Stimulated activated CD4-positive, alpha-beta T cell treated with anti-CD3 and anti-CD28 coated beads, Interleukin-12 subunit alpha, Interleukin-12 subunit beta, amount 100 ng/mL, for 48 hours (primary cell): ENCODE measurements at places on chromosomes 6 and 20.

DNA sequence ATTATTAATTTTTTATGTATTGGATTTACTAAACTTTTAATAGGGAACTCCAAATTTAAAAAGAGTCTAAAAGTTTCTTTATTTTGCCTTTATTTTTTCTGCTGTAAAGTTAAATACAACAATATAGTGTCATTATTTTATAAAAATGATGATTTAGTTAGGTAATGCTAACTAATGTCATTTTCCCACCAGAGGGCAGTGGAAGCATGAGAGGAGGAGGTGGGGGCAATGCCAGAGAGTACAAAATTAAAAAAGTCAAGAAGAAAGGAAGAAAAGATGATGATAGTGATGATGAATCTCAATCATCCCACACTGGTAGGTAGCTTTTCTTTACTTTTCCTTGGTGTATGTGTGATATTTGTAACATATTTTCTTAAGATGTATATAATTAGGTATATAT is 20.2 kb upstream of the FHL5 start:
- no peak for DNase-seq

DNA sequence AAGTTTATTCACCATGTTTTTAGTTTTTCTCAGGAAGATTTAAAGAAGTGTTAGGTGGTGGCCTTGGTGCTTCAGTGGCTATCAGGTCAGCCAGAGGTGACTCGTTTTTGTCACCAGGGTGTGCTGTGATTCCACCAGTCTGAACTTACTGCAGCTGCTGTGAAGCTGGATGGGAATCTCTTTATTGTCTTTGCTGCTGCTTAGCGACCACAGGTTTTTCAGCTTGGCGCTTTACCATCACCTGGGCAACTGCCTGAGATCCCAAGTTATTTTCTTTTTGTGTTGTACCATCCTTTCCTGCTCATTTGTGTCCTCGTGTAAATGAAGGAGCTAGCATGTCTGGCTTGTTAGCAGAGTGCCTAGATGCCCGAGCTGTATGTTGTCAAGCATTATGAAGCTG is 146.9 kb downstream of the MACROD2 start:
- no peak for DNase-seq

- no peak for DNase-seq
These were observed 94.0 kb upstream of the RALGAPA2 start for GRCh38 chr20:20806121-20807095.

GRCh38 chr6:169342710-169343109 is 89.1 kb upstream of the THBS2 start:
- DNase-seq: no peak

DNA sequence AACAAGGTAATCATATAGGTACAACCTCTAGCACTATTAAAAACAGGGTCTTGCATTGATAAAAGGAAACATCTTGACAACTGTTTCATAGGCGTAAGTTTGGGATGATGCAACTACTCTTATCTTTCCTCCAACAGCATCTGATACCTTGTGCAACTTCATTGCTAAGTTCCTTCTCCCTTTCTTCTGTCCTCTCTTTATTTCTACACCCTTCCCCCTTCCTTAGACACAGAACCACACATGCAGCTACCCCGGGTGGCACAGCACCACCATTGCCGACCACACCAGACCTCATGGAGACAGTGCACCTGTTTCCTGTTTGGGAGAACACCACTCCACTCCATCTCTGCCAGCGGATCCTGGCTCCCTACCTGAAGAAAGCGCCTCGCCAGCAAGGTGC is 14.4 kb downstream of the MYB start:
- DNase-seq: no peak

DNA sequence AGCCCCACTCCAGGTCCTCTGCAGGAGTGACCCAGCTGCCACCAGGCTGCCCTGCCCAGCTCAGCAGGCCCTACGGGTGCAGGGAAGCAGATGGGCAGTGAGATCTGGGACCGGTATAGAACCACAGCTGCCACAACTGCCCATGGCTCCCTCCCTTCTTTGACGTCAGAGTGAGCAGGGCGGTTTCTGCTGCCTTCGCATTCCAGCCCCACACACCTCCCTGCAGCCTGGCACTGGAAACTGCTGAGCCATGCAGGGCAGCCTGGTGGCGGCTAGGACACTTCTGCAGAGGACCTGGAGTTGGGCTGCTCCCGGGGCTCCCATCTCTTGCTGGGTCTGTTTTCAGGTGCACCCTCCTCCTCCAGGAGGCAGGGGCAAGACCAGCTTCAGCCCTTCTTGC is 101.6 kb upstream of the CD93 start:
- DNase-seq: no peak

- DNase-seq: no peak
These were observed 133.6 kb downstream of the LMBRD1 start for GRCh38 chr6:69663215-69663614.

DNA sequence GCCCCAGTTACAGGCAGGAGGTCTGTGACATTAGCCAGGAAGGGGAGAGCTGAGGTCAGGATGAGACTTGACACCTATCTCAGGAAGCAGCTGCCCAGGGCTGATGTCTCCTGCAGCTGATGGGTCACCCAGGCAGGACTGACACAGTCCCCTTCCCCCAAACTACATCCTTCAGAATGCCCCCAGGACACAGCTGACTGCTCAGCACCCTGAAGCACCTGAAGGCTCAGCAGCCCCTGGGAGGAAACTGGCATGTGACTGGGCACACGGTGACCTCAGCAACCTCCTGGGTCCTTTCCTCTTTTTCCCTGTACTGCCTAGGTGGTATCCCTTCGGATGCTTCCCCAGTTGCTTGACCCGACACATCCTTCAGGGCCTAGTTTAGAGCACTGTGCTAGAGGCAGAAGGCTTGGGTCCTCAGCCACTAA is 1.9 kb downstream of the SDC4 start:
- no peak for DNase-seq

GRCh38 chr6:88238065-88238464 is 71.9 kb upstream of the CNR1 start:
- DNase-seq: no peak

- DNase-seq: no peak
These were observed 407.8 kb downstream of the CBLN4 start for GRCh38 chr20:55597526-55597925.

GRCh38 chr20:33162753-33163152 is 5.2 kb upstream of the BPIFA2 start:
- no peak for DNase-seq

DNA sequence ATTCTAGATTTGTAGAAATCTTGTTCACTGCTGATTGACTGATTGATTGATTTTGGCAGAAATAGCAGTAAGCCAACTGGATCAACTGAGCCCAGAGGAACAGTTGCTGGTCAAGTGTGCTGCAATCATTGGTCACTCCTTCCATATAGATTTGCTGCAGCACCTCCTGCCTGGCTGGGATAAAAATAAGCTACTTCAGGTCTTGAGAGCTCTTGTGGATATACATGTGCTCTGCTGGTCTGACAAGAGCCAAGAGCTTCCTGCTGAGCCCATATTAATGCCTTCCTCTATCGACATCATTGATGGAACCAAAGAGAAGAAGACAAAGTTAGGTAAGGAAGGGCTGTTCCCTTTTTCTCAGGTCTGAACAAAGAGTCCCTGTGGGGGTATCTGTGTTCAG is 31.2 kb downstream of the TREML1 start:
- no peak for DNase-seq

- no peak for DNase-seq
These were observed 568.4 kb upstream of the MAP3K7 start for GRCh38 chr6:91155129-91155785.

DNA sequence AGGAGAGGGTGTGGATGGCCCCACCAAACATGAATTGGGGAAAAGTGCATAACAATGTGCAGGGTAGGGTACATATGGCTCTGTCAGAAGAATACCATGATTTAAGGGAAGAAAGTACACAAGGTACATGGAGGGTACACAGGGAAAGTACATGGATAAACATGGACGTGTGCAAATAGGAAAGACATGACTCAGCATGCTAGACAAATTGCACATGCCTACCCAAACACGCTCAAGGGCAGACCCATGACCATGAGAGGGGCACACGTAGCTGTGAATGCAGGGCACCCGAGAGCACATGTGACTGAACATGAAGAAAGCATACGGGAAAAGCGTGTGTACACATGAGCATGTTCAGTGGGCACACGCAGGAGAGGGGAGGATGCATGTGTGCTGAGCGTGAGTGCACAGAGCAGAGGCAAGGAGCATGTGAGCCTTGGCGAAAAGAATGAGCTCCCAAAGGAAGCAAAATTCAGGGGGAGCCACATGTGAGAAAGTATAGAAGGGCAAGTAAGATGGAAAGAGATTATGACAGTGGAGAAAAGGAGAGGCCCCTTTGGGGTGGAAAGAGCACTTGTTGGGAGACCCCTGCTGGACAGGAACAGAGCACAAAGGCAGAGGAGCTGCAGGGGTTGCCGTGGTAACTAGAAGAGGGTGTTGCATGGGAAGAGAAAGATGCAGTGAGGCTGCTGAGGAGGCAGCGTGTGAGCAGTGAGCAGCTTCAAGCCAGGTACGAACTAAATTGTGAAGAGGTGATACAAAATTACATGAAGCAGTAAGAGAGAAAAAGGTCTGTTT is 17.8 kb downstream of the OR2H2 start:
- no peak for DNase-seq

GRCh38 chr6:138640028-138640427 is 133.5 kb upstream of the CCDC28A start:
- no peak for DNase-seq

GRCh38 chr6:155313602-155314091 is 637 bp downstream of the TFB1M start:
- no peak for DNase-seq

GRCh38 chr6:167738386-167738785 is 88.3 kb upstream of the AFDN start:
- DNase-seq: no peak

- no peak for DNase-seq
These were observed 150.9 kb downstream of the DST start for GRCh38 chr6:56491606-56492328.

DNA sequence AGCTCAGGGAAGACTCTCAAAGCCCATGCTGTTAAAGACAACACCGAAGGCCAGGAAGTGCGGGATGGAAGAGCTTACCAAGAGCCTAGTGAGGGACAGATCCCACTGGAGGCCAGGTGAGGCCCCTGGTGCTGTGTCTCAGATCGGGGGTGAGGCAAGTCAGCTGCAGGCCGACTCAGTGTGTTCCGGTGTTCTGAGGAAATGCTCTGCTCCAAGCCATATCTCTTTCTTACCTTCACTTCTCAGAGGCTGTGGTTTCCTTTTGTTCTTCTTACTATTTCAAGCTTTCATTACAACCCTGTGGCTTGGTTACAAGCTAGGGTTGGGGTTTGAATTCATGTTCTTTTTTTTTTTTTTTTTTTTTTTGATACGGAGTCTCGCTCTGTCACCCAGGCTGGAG is 114.3 kb upstream of the ZFP64 start:
- DNase-seq: no peak

- no peak for DNase-seq
These were observed 167.9 kb upstream of the KCNG1 start for GRCh38 chr20:51190783-51191180.

GRCh38 chr6:158040051-158040803 is 58.6 kb downstream of the SYNJ2 start:
- DNase-seq: no peak

GRCh38 chr6:149962461-149963211 is 1.1 kb upstream of the ULBP1 start:
- no peak for DNase-seq
